H1 (cell line): ENCODE measurements at places on chromosomes 11 and 22. TPM values are rescaled to one million over a fixed set of nuclear protein-coding genes. Genes with fewer than 3 reads are reported as not detected.
A peak's percentile ranks its signal among the peaks of the same experiment; 100 is the strongest.

DNA sequence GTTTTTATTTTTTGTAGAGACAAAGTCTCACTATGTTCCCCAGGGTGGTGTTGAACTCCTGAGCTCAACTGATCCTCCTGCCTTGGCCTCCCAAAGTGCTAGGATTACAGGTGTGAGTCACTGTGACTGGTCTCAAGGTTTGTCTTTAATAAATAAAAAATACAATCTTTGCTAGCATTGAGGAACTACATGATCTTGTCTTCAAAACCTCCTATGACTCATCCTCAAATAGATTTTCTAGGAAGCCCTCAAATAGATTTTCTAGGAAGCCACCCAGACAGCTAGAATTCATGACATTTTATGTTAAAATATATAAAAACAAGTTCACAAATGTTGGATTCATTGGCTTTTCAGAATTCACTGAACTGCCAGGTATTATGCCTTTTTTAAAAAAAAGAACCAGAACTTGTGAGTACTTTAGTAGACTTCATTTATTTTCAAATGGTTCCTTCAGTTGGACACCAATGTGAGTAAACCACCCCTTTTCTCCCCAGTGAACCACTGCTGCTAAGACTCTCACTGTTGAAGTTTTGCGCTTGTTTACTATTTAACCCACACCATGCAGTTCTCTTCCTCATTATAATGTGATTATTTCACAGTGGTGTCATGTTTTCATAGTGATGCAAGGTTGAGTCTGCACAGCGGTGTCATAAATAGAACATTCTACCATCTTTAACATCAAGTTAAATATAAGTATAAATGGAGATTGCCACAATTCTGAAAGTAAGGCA, 303.9 kb downstream of the CASP12 start:
- DNase-seq: no peak

The VPS37C gene
- 18.0 and 21.0 TPM in 2 replicates for total RNA-seq

The MYRF gene
- 6.0 TPM in 2 replicates for total RNA-seq

The PATE2 gene
- total RNA-seq: not detected in 2 replicates

DNA sequence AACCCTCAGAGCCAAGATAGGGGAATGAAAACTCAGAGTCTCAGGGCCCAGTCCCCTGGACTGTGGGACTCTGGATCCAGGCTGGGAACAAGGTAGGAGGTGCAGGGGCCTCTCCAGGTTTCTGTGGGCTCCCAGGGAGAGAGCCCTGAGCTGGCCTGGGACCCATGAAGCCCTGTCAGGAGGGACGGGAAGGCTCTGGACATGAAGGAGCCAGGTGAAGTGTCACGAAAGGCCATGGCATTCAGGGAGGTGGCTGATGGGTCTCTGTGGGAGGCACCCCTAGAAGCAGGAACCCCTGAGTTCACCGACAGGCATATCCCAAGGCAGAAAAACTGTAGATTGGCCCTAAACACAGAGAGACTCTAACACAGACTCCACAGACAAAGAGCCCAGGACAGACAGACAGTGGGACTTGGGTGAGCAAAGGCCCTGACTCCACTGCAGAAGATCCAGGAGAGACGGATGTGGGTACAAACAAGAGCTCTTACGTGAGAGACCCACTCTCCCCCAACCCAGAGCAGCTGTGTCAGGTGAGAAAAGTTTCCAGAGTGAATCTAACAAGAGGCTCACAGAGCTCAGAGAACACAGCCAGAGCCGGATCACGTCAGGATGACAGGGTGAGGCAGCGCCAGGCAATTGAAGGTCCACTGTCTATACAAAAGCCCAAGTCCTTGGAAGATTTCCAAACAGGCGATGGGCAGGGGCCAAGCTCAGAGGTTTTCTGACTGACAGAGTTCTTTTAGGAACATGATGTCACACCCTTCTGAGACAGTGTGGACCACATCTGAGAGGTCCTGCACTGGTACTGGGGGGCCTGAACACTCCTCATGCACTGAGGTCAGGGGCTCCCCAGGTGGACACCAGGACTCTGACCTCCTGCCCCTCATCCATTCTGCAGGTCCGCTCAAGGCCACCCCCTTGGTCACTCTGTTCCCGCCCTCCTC, 27.4 kb downstream of the IGLL5 start:
- no peak for DNase-seq

The SSTR3 gene
- total RNA-seq: 0.22 and 0.54 TPM in 2 replicates

The DDI1 gene
- total RNA-seq: not detected in 2 replicates

The OR52N4 gene
- not detected in 2 replicates for total RNA-seq

GRCh38 chr11:105903113-105903512, 118.9 kb downstream of the MSANTD4 start:
- DNase-seq: no peak

DNA sequence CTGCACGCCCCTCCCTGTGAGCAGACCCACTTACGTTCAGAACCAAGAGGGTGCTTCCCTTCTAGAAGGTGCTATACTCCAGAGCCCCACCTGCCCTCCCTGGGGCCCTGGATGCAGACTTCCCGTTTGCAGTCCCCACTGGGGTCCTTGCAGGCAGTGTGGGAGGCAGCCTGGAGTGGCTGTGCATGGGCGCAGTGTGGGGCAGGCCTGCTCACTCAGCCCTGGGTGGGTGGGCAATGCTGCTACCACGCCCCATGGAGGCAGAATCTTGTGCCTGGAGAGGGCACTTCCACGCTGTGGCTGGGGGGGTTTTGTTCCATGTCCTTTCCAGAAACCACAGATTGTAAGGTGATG, 116.2 kb downstream of the KCNQ1OT1 start:
- no peak for DNase-seq

- DNase-seq: no peak
Measured at GRCh38 chr22:19619144-19620009, 94.9 kb upstream of the SEPTIN5 start.

DNA sequence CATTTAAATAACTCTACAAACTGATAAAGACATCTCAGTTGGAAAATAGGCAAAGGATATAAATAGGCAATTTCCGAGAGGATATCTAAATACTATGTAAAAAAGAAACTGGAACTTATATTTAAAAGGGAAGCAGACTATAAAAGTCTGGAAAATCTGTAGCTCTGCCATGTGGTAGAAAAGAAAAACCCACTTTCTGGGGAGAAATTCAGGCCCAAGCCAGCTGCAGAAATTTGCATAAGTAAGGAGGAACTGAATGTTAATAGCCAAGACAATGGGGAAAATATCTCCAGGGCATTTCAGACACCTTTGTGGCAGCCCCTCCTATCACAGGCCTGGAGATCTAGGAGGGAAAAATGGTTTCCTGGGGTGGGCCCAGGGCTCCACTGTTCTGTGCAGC, 97.8 kb upstream of the ZBED5 start:
- DNase-seq: no peak

DNA sequence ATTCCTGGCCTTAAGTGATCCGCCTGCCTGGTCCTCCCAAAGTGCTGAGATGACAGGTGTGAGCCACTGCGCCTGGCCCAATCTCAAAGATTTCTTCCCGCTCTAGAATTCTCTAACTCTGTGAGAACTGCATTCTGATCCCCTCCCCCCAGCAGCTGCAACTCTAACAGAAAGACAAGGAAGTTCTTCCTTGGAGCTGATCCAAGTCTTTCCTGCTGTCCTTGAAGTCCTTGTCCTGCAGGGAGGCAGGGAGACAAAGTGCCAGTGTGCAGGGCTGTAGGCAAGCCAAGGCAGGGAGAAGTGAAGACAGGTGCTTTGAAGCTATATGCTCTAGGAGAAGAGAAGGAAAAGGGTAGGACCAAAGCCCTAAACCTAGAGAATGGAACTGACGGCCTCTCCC, 9.5 kb upstream of the GGA1 start:
- DNase-seq: no peak

The H19 gene
- 5.2 and 5.6 TPM in 2 replicates for total RNA-seq

DNA sequence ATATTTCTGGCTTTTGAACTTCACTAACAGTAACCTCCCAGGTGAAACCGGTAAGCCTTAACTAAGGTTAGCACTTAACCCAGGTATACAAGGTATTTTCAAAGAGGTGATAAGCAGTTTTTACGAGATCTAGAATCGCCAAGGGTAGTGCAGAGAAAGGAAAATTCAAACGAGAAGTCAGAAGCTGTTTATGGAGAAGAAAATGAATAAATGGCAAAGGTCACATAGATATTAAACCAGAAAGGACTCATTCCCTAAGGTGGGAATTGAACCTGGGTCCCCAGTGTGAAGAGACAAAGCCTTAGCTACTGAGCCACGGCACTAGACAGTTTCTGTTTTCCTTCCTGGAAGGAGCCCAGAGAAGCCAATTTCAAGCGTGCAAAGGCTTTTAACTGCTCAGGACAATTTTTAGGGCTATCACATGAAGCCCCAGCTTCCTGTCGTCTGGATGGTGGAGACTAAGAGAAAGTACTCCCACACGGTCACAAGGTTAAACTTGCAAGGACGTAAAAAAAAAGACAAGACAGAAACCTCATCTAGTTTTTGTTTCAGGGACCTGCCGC, 5.7 kb upstream of the C1QTNF6 start:
- no peak for DNase-seq

DNA sequence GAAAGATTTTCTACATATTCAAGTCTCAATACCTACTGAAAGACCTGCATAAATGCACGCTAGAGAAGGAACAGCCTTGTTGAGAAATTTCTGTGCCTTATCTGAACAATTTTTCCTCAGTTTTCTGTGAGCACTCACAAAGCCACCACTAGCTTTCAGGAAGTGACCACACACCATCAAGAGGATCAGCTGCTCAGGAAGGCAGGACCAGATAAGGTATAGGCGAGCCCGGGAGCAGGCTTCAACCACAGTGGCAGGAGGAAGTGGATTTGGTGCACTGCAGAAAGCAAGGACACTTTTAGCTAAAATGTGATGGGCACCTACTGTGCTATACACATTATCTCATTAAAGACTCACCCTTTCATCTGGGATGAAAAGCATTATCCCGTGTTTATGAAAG, 220.8 kb downstream of the RAB38 start:
- DNase-seq: no peak

DNA sequence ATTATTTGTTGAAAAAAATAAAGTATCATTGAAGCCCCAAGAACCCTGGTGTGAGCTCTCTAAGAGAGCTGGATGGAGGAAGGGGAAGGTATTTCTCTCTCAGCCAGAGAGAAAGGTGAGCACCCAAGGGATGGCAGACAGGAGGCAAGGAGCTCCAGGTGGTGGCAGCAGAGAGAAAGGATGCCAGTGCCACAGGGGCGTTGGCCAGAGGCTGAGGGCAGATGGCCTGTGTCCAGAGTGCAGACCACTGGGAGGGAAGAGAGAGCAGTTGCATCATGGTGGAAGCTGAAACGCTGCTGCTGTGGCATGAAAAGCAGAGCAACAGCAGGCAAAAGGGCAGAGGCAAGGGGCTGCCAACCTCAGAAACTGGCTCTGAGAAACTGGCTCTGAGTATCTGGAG, 8.5 kb downstream of the SPON1 start:
- no peak for DNase-seq

DNA sequence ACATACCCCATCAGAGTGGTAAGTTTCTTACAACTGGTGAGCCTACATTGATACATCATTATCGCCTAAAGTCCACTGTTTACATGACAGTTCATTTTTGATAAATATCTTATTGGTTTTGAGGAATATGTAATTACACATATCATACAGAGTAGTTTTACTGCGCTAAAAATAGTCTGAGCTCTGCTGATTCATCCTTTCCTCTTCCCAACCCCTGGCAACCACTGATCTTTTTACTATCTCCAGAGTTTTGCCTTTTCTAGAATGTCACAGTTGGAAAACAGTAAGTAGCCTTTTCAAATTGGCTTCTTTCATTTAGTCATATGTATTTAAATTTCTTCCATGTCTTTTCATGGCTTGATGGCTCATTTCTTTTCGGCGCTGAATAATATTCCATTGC, 112.8 kb downstream of the LARGE1 start:
- no peak for DNase-seq

The DEUP1 gene
- total RNA-seq: 0.38 and 0.45 TPM in 2 replicates

DNA sequence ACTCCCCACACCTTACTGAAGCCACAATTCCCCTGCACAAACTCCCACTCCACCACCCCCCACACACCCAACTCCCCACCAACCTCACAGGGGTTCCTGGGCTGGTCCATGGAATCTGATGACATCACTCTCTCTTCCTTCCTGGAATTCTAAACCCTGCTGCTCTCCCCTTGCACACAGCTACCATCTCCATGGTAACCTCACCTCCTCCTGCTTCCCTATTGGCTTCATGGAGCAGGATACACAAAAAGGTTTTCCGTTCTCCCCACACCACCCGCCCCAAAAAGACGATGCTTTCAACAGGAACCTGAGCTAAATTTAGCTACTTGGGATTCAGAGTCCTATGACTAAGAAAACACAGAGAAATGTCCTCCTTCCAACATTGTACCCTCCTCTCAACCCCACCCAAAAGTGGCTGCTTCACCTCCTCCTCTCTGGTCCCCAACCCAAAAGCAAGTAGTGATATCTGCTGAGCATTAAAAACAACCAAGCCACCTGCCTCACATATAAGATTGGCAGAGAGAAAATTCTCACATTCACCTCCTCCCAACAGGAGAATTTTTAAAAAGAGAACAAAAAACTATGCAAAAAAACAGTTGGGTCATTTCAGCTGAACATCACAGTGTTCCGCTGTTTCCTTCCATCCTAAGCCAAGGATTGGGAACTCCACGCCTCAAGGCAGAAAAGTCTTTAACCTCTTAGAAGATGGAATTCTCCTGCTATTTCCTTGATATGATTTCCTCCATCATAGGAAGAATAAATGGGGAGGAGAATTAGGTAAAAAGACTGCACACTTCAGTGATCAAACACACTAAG, 66.9 kb downstream of the RBFOX2 start:
- peak; percentile 59 for DNase-seq

- no peak for DNase-seq
Measured at GRCh38 chr11:128551058-128551457, 36.3 kb downstream of the ETS1 start.

DNA sequence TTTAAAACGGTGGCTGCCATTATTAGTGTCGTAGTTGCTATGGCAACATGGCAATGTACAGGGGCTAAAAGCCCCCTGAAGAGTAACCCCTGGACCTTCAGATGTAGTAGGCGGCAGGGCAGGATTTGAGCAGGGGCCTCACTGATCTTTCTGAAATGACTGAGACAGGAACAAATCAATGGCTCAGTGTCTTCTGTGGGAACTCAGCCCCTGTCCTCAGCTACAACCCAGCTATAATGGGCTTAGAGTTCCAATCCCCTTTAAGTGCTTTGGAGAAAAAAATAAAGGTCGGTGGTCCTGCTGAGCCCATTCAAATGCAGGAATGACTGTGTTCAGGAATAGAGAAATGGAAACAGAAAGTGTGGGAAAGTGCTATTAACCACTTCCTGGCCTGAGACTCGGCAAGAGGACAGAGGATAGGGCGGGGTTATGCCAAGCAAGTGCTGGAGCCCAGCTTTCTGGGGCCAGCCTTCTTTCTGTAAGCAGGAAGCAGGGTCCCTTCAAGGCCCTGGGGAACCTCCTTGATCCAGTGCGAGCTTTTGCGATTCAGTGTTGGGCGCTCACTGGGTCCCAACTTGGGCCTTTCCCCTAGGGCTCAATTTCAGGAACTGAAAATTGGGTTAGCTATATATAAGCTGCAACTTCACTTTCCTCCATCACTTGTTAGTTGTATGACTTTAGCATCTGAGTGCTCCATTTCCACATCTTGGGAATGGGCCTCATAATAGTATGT, 6.1 kb upstream of the CD82 start:
- peak; percentile 68 for DNase-seq
